Fibroblast of the aortic adventitia (primary cell): ENCODE measurements at places on chromosomes 16 and 17.
A peak's percentile ranks its signal among the peaks of the same experiment; 100 is the strongest.

DNA sequence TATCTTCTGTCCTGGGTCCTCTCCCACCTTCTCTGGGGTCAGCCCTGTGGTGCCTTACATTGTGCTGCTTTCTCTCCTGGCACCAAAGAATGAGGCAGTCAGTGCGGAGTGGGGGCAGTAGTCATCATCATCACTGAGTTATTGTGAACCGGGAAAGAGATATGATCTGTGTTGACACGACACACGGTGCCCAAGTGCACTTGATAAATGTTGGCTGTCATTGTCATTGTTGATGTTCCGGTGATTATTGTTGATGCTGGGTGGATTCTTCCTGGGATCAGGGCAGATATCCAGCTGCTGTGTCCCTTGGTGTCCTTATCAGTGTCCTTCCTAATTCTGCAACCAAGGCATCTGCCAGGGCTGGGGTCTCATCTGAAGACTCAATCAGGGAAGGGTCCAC is 121.7 kb downstream of the ABCC6 start:
- DNase-seq: no peak

- no peak for DNase-seq
Measured at GRCh38 chr17:75557852-75558665, 29.5 kb upstream of the MYO15B start.

- no peak for DNase-seq
Measured at GRCh38 chr17:75173526-75173925, 9.2 kb downstream of the SUMO2 start.

DNA sequence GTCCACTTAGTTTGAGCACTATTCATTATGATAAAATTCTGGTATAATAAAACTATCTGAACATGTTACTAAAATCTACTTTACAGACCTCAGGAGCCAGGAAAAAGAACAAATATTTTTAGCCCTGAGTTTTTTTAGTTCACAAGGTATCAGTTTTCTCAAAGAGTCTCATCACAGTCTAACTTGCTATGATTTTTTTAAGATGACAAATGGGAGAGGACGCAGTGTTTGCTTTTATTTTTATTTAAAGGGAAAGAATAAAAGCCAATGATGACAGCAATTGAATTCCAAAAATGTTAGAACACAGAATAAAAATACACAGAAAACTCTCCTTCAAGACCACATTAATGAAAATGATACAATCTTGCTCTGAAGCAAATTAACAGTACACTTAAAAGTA is 7.4 kb downstream of the MED13 start:
- DNase-seq: no peak

DNA sequence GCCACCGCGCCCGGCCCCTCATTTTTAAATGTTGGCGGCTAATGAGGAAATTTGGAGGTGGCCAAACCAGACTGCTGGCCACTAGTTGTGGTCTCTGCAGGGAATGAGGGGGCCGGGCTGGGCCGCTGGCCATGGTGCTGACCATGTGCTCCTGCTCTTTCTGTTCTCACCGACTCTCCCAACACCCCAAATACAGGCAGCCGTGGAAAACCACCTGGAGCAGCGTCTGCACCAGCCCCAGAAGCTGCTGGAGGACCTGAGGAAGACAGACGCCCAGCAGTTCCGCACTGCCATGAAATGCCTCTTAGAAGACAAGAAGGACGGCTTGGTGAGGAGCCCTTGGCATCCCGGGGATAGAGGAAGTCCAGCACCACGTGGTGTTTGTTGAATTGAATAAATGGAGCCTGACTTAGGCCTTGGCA is 21.3 kb downstream of the OTOA start:
- no peak for DNase-seq

DNA sequence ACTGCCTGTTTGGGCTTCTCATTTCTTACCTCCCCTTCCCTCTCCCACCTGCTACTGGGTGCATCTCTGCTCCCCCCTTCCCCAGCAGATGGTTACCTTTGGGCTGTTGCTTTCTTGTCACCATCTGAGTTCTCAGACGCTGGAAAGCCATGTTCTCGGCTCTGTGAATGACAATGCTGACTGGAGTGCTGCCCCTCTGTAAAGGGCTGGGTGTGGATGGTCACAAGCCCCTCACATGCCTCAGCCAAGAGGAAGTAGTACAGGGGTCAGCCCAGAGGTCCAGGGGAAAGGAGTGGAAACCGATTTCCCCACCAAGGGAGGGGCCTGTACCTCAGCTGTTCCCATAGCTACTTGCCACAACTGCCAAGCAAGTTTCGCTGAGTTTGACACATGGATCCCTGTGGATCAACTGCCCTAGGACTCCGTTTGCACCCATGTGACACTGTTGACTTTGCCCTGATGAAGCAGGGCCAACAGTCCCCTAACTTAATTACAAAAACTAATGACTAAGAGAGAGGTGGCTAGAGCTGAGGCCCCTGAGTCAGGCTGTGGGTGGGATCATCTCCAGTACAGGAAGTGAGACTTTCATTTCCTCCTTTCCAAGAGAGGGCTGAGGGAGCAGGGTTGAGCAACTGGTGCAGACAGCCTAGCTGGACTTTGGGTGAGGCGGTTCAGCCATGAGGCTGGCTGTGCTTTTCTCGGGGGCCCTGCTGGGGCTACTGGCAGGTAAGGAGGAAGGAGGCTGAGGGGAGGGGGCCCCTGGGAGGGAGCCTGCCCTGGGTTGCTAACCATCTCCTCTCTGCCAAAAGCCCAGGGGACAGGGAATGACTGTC is at the start of gene CD68:
Gene CD68, plus strand, starts transcription at position 638 of the 833 bp plus-strand sequence. Its CDS starts 40 bp downstream, at position 678.
- peak; percentile 88 for DNase-seq

GRCh38 chr16:86901483-86901882 is 323.1 kb downstream of the FOXL1 start:
- DNase-seq: peak; percentile 52

DNA sequence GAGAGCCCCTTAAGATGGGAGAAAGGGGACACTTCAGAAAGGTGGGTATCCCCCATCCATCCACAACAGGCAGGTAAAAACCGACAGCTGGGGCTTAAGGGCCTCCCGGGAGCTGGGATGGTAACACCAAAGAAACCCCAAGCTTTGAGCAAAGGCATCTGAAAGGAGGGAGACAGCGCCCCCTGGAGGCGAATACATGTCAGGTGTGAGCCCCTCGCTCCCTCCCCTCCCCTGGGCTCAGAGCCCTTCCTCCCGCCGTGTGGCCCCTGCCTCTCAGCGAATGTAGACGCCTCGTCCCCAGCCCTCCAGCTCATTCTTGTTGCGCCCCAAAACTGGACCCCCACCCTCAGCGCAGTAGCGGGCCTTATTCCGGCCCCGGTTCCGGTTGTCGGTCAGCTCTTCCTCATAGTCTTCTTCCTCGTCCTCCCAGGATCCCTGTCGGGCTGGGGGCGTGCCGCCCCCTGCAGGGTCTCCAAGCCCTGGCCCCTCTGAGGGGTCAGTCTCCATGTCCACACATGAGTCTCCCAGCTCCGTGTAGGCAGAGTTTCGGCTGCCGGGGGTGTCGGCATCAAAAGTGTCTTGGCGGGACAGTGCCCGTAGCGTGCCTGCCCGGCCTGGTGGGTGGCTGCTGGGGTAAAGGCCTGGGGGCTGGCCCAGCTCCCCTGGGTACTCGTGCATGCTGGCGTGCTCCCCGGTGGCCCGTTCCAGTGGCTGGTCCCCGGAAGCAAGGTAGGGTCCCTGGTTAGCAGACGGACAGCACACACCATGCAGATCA is 9.1 kb upstream of the ARL5C start:
- peak; percentile 63 for DNase-seq

DNA sequence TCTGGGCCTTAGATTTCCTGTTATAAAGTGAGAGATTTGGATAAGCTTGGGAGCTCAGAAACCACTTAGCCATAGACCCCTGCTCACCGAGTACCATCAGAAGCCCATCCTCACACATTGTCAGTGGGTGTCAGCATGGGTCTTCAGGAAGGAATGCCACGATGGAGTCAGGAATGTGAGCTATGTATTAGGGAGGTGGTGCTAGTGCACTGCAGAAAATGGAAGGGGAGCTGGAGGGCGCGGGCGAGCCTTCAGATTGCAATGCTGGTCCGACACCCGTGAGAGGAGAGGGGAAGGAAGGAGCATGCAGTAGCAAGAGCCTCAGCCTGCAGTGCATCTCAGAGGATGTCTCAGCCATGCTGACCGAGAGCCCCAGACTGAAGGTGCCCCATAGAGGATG is 294.5 kb downstream of the FOXL1 start:
- DNase-seq: no peak

DNA sequence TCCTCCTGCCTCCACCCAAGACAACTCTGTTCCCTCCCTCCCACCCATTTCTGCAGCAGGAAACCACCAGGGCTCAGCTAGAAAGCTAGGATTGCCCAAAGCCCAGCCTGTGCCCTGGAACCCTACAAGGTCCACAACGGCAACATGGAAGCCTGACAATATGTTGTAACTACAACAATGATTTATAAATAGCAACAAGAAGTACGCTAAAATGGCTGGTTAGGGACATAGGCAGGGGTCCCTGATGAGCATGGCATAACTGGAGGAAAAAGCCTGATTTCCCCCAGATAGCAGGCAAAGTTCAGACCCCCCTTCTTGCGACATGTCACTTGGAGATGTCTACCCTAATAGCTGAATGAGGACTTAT is 6.6 kb downstream of the ST3GAL2 start:
- no peak for DNase-seq

GRCh38 chr17:81414756-81415516 is 19.7 kb downstream of the BAHCC1 start:
- DNase-seq: no peak

DNA sequence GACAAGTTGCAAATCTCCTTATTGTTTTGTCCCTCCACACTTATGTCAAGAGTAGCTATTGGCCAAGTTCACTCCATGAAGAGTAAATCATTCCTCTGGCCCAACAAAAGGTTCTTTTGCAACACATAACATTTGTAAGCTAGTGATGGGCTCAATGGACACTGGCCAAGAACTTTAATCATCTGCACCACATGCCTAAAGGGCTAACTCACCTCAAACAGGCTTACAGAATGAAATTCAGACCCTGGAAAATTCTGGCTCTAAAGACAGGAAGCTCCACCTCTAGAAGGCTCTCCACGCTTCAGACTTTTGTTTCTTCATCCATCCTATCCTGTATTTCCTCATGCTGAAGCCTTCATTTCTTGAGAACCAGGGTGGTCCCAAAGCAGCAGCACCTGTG is 10.9 kb upstream of the ANKFN1 start:
- peak; percentile 96 for DNase-seq

GRCh38 chr17:45581860-45582259 is 91.3 kb upstream of the PLEKHM1 start:
- DNase-seq: no peak

DNA sequence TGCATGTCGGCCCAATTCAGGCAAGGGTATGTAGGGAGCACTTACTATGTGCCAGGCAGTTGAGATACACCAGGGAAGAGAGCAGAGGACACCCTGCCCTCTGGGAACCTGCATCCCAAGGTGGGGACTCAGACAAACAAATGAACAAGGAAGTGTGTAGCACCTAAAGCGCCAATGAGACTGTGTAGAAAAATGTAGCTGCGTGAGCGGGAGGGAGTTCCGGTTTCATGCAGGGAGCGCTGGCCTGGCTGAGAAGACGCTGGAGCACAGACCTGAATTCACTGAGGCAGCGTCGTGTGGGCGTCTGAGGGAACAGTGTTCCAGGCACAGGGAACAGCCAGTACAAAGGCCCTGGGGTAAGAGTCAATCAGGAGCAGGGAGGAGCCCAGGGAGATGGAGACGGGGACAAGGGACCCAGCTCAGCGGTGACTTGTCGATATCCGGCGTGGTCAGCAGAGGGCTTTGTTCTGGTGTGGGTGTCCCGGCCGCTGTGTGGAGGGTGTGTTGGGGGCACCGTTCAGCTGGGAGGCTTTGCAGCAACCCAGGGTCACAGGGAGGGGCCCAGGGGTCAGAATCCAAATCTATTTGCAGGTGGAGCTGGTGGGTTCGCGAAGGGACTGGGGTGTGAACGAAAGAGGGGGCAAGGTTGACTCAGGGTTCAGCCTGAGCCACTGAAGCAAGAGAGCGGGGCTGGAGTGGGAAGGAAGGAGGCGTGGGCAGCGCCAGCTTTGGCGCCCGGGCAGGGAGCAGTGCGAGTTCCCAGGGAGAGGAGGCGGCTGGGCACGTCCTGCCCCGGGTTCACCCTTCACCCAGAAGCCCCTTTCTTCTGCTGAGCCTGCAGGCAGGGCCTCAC is 17.8 kb upstream of the OSGIN1 start:
- DNase-seq: no peak

GRCh38 chr16:75294773-75295459 is 43.5 kb upstream of the BCAR1 start:
- no peak for DNase-seq

DNA sequence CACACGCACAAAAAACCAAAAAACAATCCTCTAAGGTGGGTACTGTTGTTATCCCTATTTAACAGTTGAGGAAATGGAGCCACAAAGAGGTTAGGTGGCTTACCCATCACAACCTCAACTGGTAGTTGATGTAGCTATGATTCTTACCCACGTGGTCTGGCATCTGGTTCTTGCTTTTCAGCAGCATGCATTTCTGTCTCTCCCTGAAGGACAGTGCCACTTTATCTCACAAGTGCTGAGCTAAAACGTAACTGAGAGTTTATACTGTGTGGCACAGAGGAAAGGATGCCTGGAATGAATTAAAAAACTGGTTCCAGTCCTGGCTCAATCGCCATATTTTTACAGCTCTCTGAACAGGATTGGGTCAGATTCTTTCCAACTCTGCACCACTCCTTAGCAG is 1.9 kb upstream of the CORO6 start:
- DNase-seq: no peak

DNA sequence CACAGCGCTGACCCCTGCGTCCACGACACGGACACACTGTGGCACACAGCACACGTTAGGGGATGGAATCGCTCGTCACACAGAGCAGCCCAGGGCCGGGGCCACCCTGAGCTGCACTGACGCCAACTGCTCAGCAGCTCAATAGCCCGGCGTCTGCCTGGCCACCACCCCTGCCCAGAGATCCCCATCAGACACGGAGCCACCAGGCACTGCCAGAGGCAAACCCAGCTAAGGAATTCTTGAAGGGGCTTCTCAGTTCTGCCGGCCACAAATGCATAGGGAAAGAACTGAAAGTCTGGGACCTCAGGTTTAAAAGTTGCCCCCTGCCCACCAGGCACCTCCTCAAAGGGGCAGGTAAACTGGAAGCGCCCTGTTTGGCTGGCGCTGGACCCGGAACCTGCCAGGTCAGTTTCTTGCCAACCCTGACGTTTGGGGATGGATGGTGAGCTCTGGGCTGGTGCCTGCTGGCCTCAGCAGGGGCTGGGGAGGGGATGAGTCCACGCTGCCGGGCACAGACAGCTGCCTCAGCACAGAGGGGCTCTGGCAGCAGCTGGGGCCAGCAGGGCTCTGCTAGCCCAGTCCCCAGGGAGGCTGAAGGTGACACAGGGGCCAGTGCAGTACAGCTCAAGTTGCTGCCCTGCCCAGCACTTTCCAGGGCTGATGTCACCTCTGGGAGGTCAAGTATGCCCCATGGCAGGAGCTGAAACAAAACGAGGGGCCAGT is 33.2 kb downstream of the TIMM22 start:
- no peak for DNase-seq

- no peak for DNase-seq
Measured at GRCh38 chr16:85557971-85558657, 55.0 kb upstream of the GSE1 start.

- DNase-seq: no peak
Measured at GRCh38 chr16:49556249-49556605, 182.6 kb downstream of the C16orf78 start.

GRCh38 chr17:80877729-80878303 is 113.8 kb upstream of the CHMP6 start:
- DNase-seq: no peak

GRCh38 chr17:17515934-17516930 is 20.0 kb upstream of the RASD1 start:
- peak; percentile 66 for DNase-seq
